ENCODE measurements at places on chromosomes 4 and X. TPM values are rescaled to one million over a fixed set of nuclear protein-coding genes. Genes with fewer than 3 reads are reported as not detected.

MMRN1 gene
- 1.4 TPM for total RNA-seq

TBL1X gene
- 19.1 TPM for total RNA-seq

ARX gene
- not detected for total RNA-seq

HSFX4 gene
- total RNA-seq: not detected

TSC22D3 gene
- total RNA-seq: 40.1 TPM

GLRA2 gene
- total RNA-seq: not detected

NDST3 gene
- not detected for total RNA-seq

ZNF182 gene
- 3.1 TPM for total RNA-seq

SSX3 gene
- total RNA-seq: not detected

AFP gene
- 1.1 TPM for total RNA-seq

SPATA18 gene
- total RNA-seq: 32.6 TPM

NLGN4X gene
- total RNA-seq: 0.46 TPM

MAGEC3 gene
- total RNA-seq: not detected

PF4V1 gene
- total RNA-seq: 2.1 TPM

SHISA3 gene
- total RNA-seq: 12.9 TPM

MSMO1 gene
- 137 TPM for total RNA-seq

ABCG2 gene
- total RNA-seq: 7.2 TPM

SPOCK3 gene
- total RNA-seq: 0.65 TPM

MAMLD1 gene
- total RNA-seq: 1.1 TPM

MAB21L2 gene
- total RNA-seq: 4.6 TPM

NXF2 gene
- total RNA-seq: not detected

BCORL1 gene
- 6.3 TPM for total RNA-seq

EXOC1L gene
- not detected for total RNA-seq

FGFBP1 gene
- not detected for total RNA-seq

RAP2C gene
- 18.3 TPM for total RNA-seq

UBE2D3 gene
- total RNA-seq: 256 TPM

BTK gene
- not detected for total RNA-seq

Measured in smooth muscle cell of the pulmonary artery (primary cell).